ENCODE measurements at places on chromosomes 6 and 20.
A peak's percentile ranks its signal among the peaks of the same experiment; 100 is the strongest.

DNA sequence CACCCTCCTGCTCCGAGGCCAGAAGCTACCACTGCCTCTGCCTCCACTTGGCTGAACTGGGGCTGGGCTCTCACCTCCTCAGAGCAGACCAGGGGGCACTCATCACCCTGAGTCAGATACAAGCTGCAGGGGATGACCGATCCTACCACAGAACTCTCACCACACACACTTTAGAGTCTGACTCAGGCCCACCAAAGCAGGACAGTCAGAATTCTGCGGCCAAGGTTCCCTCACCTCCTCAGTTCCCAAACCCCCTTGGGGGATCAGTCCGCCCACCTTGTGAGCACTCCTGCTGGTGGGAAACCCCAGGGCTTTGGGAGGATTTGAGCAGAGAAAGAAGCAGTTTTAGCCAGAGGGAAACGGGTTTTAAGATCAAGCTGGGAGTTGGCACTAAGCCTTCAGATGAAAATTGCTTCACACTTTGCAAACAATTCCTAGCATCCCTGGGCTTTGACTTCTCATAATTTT is 587.8 kb upstream of the JAG1 start:
- DNase-seq, result peak; percentile 94

DNA sequence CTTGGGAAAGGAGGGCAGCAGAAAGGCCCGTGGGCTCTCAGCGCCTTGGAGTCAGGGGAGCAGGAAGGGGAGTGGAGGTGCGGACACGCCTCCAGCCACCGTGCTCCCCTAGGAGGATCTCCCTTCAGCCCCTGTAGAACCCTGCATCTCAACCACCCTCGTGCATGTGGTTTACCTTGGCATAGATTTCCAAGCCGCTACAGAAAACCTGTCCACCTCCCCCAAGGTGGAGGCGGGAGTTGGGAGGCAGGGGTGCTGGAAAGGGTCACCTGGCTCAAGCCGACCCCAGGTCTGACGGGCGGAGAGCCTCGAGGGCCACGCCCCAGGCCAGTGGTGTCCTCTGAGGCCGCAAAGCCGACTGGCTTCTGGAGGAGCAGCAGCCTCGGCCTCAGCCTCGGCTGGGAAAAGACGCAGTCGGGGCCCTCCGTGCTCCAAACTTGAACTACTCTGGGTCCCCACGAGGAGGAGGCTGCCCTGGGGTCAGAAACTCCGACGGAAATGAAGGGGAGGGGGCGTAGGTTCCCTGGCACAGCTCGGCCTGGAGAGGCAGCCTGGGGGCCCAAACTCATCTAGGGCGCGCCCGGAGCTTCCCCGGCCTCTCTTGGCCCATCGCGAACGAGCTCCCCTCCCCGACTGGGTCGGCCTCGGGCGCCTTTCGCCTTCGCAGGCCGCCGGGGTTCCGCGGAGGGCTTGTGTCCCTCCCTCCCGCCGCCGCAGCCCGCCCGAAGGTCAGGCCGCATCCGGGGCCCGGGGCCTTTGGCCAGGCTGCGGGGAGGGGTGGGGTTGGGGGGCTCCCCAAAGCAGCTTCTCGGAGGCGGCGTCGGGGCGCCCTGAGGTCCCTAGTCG is 6.3 kb upstream of the FOXF2 start:
- no peak for DNase-seq

DNA sequence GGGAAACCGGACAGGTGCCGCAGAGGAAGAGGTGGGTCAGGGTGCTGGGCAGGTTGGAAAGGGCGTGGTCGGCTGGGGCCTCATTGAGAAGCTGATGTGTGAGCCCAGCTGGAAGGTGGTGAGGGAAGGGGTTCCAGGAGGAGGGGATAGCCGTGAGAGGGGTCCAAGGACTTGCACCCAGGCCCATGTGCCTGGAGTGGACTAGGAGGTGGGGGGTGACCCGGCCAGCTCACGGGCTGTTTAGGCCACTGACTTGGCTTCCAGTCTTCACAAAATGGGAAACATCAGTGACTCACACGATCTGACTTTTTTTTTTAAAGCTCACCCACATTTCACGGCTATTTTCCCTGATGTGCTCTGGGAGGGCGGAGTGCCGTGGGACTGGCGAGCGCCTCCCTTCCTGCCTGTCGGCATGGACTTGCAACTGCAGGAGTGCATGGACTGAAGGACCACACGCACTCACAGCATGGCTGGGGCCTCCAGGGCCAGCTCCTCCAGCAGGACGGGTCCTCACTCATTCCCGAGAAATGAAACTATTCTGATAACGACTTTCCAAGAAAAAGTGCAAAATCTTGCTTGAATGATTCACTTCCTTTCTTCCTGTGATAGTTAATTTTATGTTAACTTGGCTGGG is 13.5 kb upstream of the PDE10A start:
- DNase-seq, result no peak

- DNase-seq, result peak; percentile 2
Measured at GRCh38 chr20:61966492-61967244, 99.0 kb downstream of the TAF4 start.

DNA sequence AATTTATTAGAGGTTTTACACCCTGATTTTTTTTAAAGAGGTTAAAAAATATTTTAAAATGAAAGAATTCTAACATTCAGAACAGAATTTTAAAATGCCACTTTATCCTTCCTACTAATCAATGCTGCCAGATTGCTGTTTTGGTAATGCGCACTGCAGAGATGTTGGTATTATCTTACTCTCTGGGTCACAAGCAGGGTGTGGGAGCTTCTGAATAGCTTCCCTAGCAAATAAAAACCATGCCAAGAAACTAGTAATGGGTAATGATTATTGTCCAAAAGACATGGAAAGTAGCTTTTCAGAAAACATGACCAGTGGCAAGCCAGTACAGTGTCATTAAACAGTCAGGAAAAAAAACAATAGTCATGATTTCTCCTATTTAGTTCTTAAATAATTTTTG is 205.4 kb downstream of the TPBG start:
- DNase-seq, result no peak

DNA sequence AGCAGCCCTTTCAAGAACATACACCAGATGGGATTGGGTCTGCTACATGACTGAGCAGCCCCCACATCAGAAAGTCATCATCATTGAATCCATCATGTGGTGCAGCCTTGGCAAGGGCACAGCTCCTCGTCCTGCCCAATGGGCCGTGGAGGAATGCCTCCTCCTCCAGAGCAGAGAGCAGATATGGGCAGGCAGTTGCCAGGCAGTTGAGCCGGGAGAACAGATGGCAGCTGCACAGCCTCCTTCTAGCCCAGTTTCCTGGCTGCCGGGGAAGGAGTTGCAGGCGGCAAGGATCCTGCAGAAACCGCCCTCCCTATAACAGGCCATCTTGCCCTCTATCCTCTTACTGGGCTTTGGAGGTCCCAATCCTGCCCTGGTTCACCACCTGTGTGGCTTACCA is 11.9 kb upstream of the ZFAND3 start:
- DNase-seq, result peak; percentile 50

DNA sequence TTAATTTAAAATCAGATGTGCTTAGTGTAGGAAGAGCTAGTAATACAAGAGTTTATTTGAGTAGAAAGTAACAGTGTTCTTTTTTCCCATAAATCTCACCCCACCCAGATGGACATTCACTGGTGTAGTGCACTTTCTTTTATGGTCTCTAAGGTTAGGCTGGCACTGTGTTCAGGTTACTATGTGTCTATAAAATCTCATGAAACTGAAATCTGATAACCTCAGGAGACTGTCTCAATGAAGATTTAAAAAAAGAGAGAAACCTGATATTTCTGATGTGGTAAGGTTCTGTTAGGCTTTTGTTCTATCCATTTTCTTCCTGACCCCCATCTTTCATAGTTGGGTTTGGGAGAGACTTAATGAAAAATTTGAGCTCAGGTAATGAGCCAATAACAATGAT is 101.2 kb upstream of the CLVS2 start:
- no peak for DNase-seq

- no peak for DNase-seq
Measured at GRCh38 chr6:158283304-158283980, 28.8 kb upstream of the TULP4 start.

GRCh38 chr6:96016334-96017069 is 728 bp downstream of the FUT9 start:
- no peak for DNase-seq

GRCh38 chr6:50145125-50145524 is 95.4 kb upstream of the DEFB112 start:
- DNase-seq, result no peak

DNA sequence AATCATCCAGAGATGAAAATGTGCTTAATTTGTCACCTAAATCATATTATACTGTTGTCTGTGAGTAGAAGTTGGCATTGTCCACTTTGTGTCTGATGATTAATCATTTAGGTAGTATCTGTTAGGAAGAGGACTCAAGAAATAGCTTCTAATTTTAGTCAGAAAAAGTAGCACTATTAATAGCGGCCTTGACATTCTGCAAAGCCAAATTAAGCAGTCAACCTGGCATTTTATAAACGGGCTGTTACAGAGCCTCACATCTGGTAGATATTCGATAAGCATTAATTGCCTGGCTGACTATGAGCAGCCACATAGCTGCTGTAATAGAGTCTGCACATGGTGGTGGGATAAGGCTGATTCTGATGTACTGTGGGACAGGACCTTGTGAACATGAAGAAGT is 99.5 kb downstream of the KLHL32 start:
- no peak for DNase-seq

DNA sequence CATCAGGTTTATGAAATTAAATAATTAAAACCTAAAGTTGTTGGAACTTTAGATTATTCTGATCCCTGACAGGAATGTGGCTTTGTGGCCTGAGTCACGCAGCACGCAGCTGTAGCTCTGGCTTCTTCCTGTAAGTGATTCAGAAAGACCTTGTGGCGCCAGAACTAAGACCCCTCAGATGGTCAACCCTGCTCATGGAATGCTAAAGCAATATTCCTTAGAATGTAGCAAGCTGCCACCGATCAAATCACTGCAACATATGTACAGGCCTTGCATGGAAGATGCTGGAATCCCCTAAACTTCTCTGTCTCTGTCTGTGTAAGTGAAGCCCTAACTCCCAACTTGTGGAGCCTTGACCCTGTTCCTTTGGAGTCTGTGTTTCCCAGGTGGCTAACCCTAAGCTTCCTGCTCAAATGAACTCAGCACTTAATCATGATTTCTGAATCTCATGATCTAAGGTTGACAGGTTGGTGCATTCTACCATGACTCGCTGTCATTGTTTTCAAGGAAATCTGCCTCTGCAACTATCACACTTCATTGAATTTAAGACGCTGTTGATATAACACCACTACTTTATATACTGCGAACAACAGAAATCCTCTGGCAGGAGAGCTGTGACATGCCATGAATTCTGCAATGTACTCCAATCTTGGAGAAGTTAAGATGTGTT is 111.2 kb upstream of the CST7 start:
- DNase-seq, result peak; percentile 28

GRCh38 chr6:131643855-131644460 is 6.9 kb downstream of the ENPP3 start:
- no peak for DNase-seq

- no peak for DNase-seq
Measured at GRCh38 chr20:9877932-9878495, 39.1 kb upstream of the PAK5 start.

- DNase-seq, result no peak
Measured at GRCh38 chr6:159267165-159267564, 98.0 kb downstream of the FNDC1 start.

DNA sequence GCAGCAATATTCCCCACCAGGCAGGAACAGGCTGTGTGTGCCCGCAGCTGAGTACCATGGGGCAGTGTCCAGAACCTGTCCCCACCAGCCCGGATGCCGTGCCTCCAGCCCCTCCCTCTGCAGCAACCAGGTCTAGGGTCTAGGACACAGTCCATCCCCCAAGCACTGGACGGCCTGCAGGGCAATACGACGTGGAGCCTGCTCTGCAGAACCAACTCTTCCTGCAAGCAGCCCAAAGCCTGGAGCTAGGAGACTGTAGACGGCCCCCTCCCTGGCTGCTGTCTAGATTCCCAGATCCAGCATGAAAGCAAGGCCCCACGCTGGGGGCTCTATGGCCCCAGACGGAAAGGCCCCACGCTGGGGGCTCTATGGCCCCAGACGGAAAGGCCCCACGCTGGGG is 128.2 kb upstream of the AFDN start:
- DNase-seq, result no peak

- no peak for DNase-seq
Measured at GRCh38 chr6:42295181-42295580, 77.5 kb upstream of the MRPS10 start.

- peak; percentile 69 for DNase-seq
Measured at GRCh38 chr6:113414511-113414910, 442.6 kb upstream of the MARCKS start.

GRCh38 chr6:20173833-20174792 is 38.2 kb downstream of the MBOAT1 start:
- DNase-seq, result no peak

- DNase-seq, result peak; percentile 91
Measured at GRCh38 chr6:111591370-111591900, 14.2 kb downstream of the TRAF3IP2 start.
